ENCODE measurements at places on chromosomes 11 and 22. TPM values are rescaled to one million over a fixed set of nuclear protein-coding genes. Genes with fewer than 3 reads are reported as not detected.

DNA sequence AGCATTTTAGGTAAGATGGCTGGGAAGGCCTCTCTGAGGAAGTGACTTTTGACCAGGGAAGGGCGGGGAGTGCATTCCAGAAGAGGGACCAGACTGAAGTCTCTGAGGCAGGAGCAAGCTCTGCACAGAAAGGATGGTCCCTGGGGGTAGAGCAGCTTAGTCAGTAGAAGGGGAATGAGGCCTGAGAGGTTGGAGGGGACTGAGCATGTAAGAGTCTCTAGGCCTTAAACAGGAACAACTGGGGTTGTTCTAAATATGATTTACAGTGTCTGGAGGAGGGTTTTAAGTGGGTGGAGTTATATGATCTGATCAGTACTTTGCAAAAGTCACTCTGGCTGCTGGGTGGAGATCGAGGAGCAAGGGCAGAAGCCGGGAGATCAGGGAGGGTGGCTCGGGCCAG is 31.7 kb upstream of the TEF start:
- no peak for DNase-seq

OR4A5 gene
- not detected for polyA plus RNA-seq

DNA sequence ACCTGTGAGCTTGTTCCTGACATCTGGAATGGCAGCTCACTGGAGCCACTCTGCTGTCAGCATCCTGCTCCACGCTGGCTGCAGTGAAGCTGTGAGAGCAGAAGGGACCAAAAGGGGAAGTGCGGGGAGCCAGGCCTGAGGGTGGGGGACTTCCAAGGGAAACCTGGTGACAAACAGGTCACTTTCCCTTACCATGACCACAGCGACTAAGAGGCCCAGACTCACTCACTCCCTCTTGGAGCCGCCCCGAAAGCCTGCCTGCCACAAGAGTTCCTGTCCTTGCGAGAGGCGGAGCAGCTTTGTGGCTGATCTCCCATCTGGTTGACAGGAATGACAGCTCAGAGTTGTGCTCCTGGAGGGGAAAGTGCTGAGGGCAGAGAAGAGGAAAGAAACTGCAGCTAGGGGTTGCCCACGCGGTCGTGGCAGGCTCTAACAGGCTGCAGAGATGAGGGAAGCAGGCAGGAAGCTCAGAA is 183.8 kb upstream of the NTM start:
- no peak for DNase-seq

ACCSL gene
- polyA plus RNA-seq, result not detected

DNA sequence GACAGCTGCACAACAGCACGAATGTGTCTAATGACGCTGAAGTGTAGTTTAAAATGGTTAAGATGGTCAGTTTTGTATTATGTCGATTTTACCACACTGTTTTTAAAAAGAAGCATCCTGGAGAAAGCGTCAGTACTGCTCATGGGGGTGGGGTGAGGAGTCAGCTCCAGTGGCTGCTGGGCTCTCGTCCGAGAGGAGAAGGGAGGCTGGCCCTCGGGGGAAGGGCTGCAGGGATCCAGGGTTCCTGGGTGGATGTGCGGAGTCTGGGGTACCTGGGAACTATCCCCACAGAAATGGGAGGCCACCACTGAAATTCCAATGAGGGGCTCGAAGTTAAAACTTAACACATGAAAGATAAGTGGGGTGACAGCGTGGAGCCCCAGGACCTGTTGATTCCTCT is 11.9 kb downstream of the C11orf21 start:
- DNase-seq, result no peak

DNA sequence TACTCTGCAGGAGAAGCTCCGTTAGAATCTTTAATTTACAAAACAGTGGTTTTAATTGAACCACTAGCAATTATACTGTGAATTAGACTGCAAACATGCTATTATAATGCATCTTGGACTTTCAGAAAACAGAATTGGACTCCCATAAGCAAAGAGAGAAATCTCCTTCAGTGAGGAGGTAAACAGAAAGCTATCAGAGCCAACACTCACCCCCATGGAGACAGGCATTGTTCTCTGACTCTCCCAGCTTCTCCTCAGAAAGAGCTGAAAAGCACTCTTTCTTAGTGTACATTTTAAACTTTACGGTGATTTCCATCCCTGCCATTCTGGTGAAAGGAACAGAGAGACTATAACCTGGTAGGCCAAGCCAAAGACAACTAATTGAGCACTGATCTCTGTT is 176.9 kb downstream of the GRIA4 start:
- no peak for DNase-seq

DNA sequence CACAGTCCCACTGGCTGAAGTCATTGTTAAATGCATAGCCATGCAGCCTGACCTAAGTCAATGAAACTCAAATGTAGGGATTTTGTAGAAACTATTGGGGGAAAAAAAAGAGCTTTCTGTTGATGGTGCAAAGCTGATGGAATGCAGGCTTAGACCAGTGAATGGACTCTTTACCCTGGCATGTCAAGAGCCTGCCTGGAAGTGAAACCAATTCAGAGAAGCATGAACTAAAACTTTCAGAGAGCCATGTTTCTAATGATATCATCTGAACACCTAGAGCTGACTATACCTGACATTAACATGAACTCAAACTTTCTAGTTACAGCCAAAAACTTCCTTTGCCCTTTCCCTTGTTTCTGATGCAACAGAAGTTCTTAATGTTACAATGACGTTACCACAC is 89.0 kb downstream of the APIP start:
- no peak for DNase-seq

All from naive thymus-derived CD4-positive, alpha-beta T cell (primary cell).